ENCODE measurements at places on chromosomes 5 and 9.

GRCh38 chr9:33161011-33161588 is 6.0 kb downstream of the B4GALT1 start:
- peak; percentile 89 for DNase-seq

DNA sequence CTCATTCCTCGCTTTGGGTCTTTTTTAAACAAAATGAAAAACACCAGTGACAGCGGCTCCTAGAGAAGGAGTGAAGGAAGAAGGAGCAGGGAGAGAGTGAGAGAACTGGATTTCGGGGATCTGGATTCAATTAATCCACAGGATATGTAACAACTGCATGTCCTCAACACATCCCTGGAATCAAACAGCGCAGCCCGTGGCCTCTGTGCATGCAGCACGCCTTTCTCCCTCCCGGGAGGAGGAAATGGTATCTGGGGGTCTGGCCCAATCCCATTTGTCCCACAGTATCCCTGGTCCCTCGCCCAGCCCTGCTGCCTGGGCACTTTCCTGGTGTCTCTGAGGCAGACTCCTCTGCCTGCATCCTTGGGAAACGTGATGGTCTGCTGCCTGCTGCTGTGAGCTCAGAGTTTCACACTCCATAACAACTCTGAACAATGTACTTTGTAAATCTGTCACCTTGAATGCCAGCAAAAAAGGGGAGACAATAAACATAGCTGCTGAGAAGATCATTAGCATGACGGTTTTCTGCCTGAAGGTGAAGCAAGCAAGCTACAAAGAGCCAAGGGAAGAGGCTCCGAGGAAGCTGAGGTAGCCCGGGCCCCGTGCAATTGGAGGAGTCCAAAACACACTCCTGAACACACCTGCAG is 56.1 kb downstream of the PTCH1 start:
- no peak for DNase-seq

GRCh38 chr5:170597109-170597751 is 93.4 kb downstream of the KCNIP1 start:
- DNase-seq, result peak; percentile 92

DNA sequence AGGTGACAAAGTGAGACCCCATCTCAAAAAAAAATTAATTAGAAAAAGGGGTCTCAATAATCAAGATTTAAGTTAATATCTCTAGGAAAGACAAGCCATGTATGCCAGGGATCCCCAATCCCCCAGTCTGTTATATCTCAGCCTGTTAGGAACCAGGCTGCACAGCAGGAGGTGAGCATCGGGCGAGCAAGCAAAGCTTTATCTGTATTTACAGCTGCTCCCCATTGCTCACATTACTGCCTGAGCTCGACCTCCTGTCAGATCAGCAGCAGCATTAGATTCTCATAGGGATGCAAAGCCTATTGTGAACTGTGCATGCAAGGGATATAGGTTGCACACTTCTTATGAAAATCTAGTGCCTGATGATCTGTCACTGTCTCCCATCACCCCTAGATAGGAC is 116.8 kb downstream of the TARS1 start:
- no peak for DNase-seq

DNA sequence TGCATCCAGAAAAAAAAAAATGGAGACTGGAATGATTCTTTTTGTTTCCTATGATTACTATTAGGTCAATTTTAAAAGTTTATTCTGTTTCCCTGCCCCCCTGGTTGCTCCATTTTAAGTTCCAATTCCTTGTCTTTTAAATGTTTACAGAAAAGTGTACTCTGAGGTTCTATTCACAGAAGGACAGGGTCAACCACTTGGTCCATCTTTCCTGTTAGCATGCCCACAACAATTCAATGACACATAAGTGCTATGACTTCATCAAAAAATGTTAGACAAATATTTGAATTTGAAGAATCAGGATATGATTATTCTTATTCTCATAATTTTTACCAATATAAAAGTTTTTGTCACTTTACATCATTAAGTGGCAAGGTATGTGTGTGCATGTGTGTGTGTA is 123.7 kb downstream of the PDE4D start:
- no peak for DNase-seq

- no peak for DNase-seq
Measured at GRCh38 chr9:3385871-3386270, 139.9 kb downstream of the RFX3 start.

DNA sequence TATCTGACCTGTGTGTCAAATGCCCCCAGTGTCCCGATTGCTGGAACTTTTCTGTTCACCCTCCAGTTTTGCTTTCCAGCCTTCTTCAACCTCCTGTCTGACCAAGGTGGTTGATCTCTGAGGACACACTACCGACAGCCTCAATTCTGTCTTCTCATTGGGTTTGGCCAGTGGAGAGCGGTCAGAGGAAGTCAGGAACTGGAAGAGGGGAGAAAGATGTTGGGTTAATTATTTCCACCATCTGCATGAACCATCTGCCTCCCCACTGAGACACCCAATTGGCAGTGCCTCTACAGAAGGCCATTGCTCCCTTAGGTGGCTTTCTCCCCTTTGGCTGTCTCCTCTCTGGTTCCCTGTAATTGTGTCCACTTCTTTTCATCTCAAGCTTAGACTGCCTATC is 154.3 kb upstream of the RAI14 start:
- DNase-seq, result peak; percentile 27

- DNase-seq, result no peak
Measured at GRCh38 chr5:152051499-152052454, 127.1 kb upstream of the GLRA1 start.

- DNase-seq, result peak; percentile 91
Measured at GRCh38 chr5:89560696-89561095, 677.7 kb upstream of the MEF2C start.

DNA sequence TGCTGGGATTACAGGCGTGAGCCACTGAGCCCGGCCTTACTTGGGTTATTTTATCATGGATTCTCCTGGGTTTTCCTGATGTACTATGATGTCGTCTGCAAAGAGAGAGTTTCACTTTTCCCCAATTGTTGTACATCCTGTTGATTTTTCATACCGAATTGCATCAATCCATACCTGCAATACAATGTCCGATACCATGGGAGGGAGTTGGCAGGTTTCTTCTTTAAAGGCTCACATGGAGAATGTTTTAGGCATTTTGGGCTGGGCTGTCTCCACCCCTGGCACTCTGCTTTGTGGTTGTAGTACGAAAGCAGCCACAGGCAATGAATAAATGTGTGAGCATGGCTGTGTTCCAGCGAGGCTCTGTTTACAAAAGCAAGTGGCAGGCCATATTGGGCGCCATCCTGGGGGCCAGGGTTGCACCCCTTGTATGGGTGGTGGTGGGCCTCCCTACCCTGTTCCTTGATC is 35.1 kb upstream of the EXOC3 start:
- no peak for DNase-seq

DNA sequence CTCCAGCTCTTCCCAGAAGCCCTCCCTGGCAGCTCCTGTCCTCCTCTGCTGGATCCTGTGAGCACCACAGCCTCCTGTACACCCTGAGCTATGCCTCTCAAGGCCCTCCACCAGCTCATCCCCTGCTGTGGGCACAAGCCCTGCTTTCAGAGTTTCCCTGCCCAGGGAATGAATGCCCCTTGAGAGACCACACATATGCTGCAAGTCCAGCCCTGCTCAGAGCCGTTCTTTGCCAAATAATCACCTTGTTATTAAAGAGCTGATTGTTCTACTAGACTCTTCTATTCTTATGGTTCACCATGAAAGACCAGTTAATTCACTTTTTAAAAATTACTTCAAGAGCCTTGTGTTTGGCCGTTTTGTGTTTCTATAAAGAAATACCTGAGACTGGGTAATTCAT is 121.5 kb downstream of the MVB12B start:
- no peak for DNase-seq

DNA sequence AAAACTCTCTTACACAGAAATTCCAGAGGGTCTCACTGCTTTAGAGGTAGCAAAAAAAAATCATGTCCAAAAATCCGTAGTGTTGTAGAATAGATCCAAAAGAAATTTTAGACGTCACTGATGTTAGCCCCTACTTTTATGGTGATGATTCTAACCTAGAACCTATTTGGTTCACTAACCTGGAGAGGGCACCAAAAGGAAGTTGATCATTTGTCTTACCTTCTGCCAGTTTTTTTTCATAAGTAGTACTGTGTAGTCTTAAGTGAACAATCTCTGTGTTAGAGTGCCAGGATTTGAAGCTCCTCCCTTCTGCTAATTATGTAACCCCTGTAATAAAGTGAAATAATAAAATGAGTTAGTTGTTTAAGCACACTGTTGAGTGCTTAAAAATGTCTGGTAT is 215.2 kb downstream of the SMARCA2 start:
- DNase-seq, result no peak

GRCh38 chr9:134656334-134657006 is 14.9 kb downstream of the COL5A1 start:
- peak; percentile 5 for DNase-seq

- DNase-seq, result no peak
Measured at GRCh38 chr9:34443533-34443932, 14.8 kb downstream of the FAM219A start.
